ENCODE measurements at places on chromosomes 7 and 10.

DNA sequence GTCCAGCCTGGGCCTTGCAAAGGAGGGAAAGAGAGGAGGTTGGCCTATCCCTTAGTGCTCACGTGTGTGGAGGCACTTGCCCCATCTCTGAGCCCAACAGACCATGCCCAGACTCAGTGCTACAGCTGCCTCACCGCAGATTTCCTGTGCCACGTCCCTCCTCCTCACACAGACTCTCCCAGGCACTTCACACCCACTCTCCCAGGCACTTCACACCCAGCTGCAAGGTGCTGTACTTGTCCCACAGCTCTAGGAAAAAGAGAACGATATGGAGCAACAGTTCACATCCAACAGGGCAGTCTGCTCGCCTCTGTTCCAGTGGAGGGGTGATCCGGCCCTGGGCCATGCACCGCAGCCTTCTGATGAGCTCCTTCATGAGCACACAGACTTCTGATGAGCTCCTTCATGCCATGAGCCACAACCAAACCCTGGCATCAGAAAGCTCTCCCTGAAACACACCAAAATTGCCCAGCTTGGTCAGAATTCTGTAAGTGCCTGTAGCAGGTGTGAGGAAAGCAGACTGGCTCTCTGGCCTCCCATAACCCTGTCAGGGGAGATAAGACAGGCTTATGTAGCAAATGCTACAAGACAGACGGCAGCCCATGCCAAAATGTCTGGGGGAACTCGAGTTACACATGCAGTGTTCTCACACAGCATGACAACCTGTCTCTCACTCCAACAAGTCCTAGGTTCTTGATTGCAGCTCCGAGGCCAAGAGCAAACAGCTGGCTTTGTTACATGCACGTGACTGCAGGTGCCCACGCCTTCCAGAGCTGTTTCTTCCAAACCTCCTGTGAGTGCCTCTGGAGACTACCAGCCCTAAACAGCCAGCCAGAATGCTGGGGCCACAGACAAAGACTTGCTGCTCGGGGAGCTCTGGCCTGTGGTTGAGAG, 348.5 kb downstream of the GRID1 start:
- DNase-seq = no peak

DNA sequence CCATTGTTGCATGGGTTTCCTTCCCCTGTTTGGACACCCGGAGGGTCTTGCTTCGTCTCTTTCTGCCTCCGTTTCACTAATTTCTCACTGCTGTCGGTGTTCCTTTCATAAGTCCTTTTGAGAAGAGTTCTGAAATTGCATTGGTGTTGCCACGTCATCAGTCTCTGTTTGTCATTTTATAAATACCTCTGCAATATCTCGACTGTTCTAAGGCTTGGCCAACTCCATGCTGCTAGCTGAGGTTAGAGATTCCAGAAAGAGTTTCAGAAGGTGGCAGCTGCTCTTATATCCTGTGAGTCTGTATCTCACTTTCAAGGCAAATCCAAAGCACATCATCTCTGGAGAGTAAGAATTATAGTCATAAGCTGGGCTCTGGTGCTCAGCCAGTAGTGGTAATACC, 148.0 kb upstream of the INSYN2A start:
- no peak for DNase-seq

GRCh38 chr10:65968871-65969270, 957.0 kb upstream of the LRRTM3 start:
- no peak for DNase-seq

DNA sequence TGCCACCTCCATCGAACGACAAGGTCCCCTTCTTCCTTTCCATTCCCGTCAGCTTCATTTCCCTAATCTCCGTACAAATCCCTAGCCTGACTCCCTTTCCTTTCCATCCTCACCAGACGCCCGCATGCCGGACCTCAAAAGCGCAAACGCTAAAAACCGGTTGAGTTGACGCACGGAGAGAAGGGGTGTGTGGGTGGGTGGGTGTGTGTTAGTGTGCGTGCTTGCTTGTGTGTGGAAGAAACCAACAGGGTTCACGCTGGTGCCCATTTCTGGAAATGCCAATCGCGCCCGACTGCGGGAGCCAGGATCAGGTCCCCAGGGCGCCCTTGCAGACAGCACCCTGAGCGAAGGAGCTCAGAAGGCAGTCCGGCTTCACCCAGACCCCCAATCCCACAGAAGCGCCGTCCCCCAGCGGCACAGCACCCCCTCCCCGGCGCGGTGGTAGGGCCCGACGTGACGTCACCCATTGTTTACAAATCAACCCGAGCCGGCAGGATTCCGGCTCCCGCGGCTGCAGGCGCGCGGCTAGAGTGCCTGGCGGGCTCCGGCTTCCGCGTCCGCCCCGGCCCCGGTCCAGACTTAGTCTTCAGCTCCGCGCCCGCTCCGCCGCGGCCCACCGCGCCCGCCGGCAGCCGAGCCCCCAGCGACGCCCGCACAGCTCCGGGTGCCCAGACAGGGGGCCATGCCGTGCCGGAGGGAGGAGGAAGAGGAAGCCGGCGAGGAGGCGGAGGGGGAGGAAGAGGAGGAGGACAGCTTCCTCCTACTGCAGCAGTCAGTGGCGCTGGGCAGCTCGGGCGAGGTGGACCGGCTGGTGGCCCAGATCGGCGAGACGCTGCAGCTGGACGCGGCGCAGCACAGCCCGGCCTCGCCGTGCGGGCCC, at the start of gene FRAT1:
TSS of gene FRAT1 (plus strand) at position 500 of the 880 bp plus-strand sequence. CDS start at position 683, 183 bp downstream.
- DNase-seq = peak; percentile 55

DNA sequence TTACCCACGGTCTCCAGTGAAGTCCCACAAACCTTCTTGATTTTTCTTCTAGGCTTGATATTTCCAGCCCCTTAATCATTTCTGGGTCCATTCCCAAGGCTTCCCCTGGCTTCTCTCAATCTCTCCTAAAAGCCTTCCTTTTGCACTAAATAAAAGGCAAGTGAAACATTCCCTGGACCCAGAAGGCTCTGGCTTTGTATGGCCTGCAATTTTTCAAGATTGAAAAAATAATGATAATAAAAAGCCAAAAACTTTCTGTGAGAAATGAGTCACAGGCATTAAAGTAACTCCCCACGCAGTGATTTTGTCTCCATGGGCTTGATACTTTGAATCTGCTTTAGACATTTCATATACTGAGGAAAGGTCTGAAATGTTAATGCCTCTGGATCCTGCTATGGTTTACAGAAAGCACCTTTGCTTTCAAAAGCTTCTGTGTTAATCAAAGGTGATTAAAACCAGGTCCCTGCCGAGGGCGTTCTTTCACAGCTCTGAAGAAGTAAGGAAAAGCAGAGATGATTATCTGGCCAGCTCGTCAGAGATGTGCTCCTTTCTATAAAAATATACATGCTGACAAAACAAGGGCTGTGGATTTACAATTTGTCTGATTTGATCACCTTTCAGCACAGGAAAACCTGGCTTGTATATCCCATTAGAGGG, 118.9 kb upstream of the TMEM72 start:
- no peak for DNase-seq

DNA sequence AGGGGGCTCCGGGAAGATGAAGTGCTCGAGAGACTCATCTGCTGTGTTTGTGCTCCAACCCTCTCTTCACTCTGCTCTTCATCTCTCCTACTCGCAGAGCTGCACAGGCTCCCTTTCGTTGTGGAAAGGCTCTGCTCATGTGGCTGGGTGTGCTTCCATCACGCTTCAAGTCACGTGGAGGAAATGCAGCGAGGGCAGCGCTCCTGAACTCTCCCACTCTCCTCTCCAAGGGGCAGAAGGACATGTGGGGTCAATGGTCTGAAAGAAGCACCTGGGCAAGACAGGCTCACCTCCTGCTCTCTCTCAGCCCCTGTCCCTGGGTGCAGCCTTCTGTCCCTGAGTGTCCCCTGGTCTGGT, 72.6 kb downstream of the USP6NL start:
- DNase-seq = no peak

- DNase-seq = no peak
Observed at GRCh38 chr7:107007007-107007891, 37.3 kb upstream of the PRKAR2B start.

GRCh38 chr10:121607310-121608055, 9.2 kb upstream of the FGFR2 start:
- no peak for DNase-seq

- DNase-seq = no peak
Observed at GRCh38 chr10:85612833-85613232, 753.8 kb downstream of the GRID1 start.

- DNase-seq = no peak
Observed at GRCh38 chr7:17939606-17940301, 540 bp downstream of the SNX13 start.

DNA sequence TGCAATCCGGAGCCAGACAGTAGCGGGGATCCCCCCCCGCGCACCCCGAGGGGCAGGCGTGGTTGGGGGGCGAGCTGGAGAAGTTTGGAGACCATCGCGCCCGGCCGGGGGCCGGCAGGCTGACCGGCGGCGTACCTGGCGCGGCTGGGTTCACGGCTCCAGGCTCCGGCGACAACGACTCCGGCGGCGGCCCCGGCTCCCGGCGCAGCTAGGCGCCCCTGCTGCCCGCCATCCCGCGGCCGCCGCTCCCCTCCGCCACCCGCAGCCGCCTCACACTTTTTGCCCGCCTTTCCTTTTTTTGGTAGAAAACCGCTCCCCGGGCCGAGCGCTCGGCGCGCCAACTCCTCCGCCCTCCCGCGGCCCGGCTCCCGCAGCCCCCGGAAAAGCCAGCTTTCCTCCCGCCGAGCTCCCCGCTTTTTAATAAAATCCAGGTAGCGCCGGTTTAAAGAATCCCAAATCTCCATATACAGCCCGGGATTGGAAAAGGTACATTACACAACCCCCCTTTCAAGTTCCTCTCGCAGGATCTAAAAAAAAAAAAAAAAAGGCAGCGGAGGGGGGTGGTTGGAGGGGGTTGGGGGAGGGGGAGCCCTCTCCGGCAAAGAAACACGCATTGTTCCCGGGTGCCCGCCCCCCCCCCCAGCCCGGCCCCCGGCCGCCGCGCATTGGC, at the start of gene TNRC18:
TSS of gene TNRC18 (minus strand) at position 529 of the 670 bp plus-strand sequence. CDS start 2,588 bp downstream, outside the sequence.
- no peak for DNase-seq

GRCh38 chr7:3585826-3586225, 284.8 kb downstream of the SDK1 start:
- DNase-seq = no peak

- DNase-seq = no peak
Observed at GRCh38 chr10:109963439-109963838, 40.1 kb upstream of the XPNPEP1 start.

- no peak for DNase-seq
Observed at GRCh38 chr10:130808686-130809085, 502.8 kb downstream of the TCERG1L start.

DNA sequence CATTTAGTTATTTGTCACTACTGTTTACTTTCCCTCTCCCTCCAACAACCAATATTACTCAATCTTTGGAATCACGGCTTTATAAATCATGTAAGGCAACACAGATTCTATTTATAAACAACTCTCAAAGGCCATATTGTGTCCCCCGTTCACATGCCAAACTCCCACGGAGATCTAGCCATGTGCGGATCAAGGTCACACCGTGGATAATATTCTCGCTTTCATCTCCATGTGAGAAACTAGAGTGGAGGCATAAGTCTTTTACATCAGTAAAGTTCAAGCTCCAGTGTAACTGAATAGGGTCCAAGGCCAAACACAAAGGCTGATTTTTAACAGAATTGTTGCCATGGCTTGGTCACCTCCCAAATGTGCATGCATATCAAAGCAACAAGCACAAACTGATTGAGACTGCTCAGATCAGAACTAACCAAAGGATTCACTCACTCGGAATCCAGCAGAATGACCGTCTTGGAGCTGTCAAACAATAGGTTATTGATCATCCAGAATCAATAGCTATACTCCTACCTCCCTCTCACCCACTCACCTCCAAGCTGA, 569.5 kb upstream of the LRRN3 start:
- no peak for DNase-seq

DNA sequence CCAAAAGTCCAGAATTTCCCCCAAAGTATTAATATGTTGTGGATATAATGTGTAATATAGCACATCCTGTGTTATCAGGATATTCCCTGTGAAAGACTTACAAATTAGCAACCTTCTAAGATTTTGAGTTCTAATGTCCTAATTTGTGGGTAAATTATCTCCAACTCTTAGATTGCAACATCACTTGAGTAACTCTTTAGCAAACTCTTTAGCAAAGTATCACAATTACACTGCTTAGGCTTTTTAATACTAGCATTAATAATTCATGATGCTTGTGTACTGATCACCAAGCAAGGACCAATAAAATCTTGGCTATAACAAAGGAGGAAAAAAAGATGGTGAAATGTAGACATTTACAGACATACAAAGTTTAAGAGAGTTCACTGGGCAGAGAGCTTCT, 27.7 kb downstream of the HIP1 start:
- no peak for DNase-seq

DNA sequence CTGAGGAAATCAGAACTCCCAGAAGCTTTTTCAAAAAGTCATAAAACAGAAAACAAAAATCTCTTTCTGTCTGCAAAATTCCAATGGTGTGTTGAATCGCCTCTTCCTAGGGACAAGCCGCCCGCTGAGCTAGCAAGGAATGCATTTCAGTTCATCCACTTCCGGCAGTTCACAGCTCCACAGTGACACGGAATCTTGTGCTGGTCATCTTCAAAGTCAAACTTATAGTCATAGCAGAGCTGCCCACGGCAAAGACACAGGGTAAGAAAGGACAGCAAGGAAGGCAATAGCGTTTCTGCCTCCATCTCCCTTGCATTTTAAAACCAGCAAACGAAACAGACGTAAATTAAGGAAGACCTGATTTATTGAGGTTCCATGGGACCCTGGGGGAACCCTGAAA, 111.2 kb downstream of the GALNT11 start:
- DNase-seq = no peak

- DNase-seq = no peak
Observed at GRCh38 chr7:82067628-82068264, 297.9 kb upstream of the HGF start.

- no peak for DNase-seq
Observed at GRCh38 chr7:93301736-93302135, 69.6 kb downstream of the VPS50 start.

- DNase-seq = no peak
Observed at GRCh38 chr10:112092519-112092918, 91.0 kb downstream of the GPAM start.

GRCh38 chr10:112059220-112059619, 124.3 kb downstream of the GPAM start:
- DNase-seq = no peak

DNA sequence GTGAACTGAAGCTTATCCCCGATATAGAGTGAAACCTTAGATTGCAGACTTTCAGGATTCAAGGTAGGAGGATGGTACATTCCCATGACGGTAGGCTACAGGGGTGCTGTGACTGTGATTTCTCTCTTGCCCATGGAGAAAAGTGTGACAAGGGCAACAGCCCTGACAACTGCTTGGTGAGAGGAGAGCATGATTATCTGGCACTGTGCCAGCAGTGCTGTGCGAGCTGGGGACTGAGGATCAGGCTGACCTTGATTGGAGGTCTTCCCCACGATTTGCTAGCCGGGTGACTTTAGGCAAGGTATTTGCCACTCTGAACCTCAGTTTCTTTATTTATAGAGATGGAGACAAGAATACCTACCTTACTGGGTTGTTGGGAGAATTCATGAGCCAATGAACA, 229.5 kb downstream of the PTEN start:
- DNase-seq = no peak

- DNase-seq = no peak
Observed at GRCh38 chr7:84069999-84070500, 124.5 kb downstream of the SEMA3A start.

GRCh38 chr7:132298790-132299189, 277.5 kb downstream of the PLXNA4 start:
- no peak for DNase-seq

Data from D721Med (cell line).